SK-N-SH treated with all-trans-retinoic acid at 6 μM for 48 hours (cell line): ENCODE measurements at places on chromosomes 4 and X.
A peak's percentile ranks its signal among the peaks of the same experiment; 100 is the strongest.

GRCh38 chr4:1806223-1806564 lies 13.1 kb downstream of the FGFR3 start:
- ATAC-seq: no peak

- ATAC-seq: no peak
These were observed 3.8 kb downstream of the MSN start for GRCh38 chrX:65671286-65671685.

GRCh38 chr4:118981839-118982381 lies 93.3 kb downstream of the SYNPO2 start:
- ATAC-seq: peak; percentile 86

GRCh38 chr4:189600718-189601435 lies 339.8 kb upstream of the FRG1 start:
- ATAC-seq: no peak; the same call in 2 of the 3 replicates

GRCh38 chr4:129179276-129179675 lies 83.3 kb downstream of the C4orf33 start:
- ATAC-seq: no peak
